ENCODE measurements at places on chromosomes 1 and 21. TPM values are rescaled to one million over a fixed set of nuclear protein-coding genes. Genes with fewer than 3 reads are reported as not detected.

GRCh38 chr1:20376880-20377494 lies 86.3 kb downstream of the VWA5B1 start:
- DNase-seq = peak; percentile 67

The PTGS2 gene
- total RNA-seq = 0.75 TPM

The GPR25 gene
- total RNA-seq = not detected

GRCh38 chr1:232548691-232549090 lies 81.2 kb downstream of the SIPA1L2 start:
- DNase-seq = no peak

DNA sequence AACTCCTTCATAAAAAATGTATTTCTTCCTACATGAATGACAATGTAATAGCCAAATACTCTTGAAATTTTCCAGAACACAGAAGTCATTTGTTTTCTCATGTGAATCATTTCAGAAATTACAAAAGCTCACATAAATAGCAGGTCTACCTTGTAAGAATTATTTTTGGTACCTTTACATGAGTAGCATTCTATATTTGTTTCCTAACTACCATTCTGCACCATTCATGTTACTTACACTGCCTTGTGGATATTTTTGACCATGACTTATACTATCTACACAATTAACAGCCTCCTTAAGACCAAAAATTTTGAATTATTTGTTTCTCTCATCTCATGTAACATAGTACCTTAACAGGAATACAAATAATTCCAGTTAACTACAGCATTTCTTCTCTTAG lies 109.6 kb downstream of the ENAH start:
- DNase-seq = no peak

DNA sequence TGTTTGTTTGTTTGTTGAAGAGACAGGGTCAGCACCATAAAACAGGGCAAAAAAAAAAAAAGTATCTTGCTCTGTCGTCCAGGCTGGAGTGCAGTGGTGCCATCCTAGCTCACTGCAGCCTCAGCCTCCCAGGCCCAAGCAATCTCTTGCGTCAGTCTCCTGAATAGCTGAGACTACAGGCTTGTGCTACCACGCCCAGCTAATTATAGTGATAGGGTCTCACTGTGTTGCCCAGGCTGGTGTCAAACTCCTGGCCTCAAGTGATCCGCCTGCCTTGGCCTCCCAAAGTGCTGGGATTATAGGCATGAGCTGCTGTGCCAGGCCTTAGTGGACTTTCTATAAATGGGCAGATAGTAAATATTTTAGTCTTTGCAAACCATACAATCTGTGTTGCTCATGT lies 19.2 kb downstream of the DDI2 start:
- no peak for DNase-seq

GRCh38 chr1:20344738-20345137 lies 54.1 kb downstream of the VWA5B1 start:
- no peak for DNase-seq

GRCh38 chr1:161070761-161071160 lies 1.1 kb upstream of the ARHGAP30 start:
- DNase-seq = no peak

- no peak for DNase-seq
Measured at GRCh38 chr1:226609836-226610455, 61.4 kb downstream of the STUM start.

DNA sequence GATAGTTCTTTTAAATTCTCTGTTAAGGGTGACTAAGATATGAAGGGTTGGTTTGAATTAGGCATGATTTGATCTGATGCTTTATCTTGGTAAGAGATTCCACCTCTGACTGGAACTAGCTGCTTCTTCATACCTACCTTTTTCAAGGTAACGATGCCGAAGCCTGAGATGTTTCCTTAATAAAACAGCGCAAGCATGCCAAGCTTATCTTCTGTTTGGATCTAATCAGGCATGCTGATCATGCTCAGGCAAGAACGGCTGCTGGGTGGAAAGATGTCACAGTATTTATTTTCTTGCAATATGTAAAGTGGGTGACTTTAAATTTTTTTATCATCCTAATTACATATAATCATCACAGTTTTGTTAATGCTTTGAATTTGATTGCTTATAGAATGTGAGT lies 148.7 kb downstream of the ADGRL2 start:
- DNase-seq = no peak

- peak; percentile 42 for DNase-seq
Measured at GRCh38 chr1:6418668-6419396, 887 bp downstream of the HES2 start.

GRCh38 chr1:115052454-115053083 lies 22.9 kb downstream of the TSHB start:
- no peak for DNase-seq

GRCh38 chr1:156443286-156443685 lies 57.3 kb downstream of the MEF2D start:
- no peak for DNase-seq

GRCh38 chr1:15296585-15297321 lies 49.7 kb downstream of the FHAD1 start:
- DNase-seq = no peak

The OR2T35 gene
- total RNA-seq = not detected

- no peak for DNase-seq
Measured at GRCh38 chr1:150764617-150765101, 919 bp downstream of the CTSS start.

GRCh38 chr1:1542766-1543705 lies 2.6 kb upstream of the TMEM240 start:
- DNase-seq = no peak

GRCh38 chr1:172668097-172668496 lies 9.2 kb downstream of the FASLG start:
- no peak for DNase-seq

The ELF3 gene
- total RNA-seq = 1,105 TPM

The TMEM79 gene
- total RNA-seq = 4.1 TPM

DNA sequence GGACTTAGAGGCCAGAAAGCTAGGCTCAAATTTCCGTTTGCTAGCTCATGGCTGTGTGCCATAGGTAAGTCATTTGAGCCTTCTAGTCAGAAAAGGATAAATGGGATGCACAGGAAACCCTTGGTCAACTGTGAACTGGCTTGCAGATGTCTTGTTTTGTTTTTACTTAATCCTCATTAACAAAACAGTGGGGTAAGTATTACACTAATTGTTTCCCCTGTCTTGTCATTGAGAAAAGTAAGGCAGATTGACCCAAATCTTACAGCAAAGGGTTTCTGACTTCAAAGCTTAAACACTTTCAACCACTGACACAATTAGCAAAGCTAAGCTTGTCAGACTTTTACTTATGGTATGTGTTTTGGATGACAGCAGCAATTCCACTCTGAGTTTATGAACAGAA lies 291.3 kb downstream of the NTNG1 start:
- DNase-seq = no peak

GRCh38 chr1:77350012-77350770 lies 68.4 kb downstream of the AK5 start:
- DNase-seq = no peak

- DNase-seq = no peak
Measured at GRCh38 chr1:203227371-203228083, 1.9 kb downstream of the CHIT1 start.

GRCh38 chr1:221292652-221293051 lies 413.4 kb downstream of the HLX start:
- DNase-seq = no peak

The CYP4A11 gene
- not detected for total RNA-seq

- no peak for DNase-seq
Measured at GRCh38 chr1:2110738-2111673, 60.8 kb downstream of the PRKCZ start.

GRCh38 chr1:161241682-161242081 lies 3.7 kb upstream of the NR1I3 start:
- DNase-seq = no peak

The HSF2BP gene
- total RNA-seq = 0.47 TPM

The CACNA1S gene
- not detected for total RNA-seq

GRCh38 chr1:226002667-226003501 lies 3.7 kb upstream of the SDE2 start:
- DNase-seq = peak; percentile 59

The MPL gene
- total RNA-seq = not detected

The GPR153 gene
- 20.2 TPM for total RNA-seq

The OLIG2 gene
- not detected for total RNA-seq

The MPZ gene
- 12.2 TPM for total RNA-seq

The MAB21L3 gene
- 1.7 TPM for total RNA-seq

DNA sequence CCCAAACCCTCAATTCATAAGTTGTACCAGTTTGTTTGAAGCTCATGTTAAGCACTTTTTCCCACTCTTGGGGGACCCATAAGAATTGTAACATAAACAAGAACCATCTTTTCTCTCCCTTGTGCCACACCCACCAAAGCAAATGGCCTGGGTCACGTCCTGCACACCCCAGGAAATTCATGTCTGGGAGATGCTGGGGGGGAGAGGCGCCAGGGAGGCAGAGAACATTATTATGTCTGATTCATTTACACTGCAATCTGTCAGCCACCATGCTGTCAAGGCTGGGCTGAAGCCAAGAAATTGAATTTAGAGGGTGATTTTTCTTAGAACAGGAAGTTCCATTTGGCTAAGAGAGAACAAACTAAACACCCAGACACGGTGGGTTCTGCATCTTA lies 37.2 kb upstream of the IPO9 start:
- DNase-seq = peak; percentile 25

The NBPF12 gene
- 15.7 TPM for total RNA-seq

DNA sequence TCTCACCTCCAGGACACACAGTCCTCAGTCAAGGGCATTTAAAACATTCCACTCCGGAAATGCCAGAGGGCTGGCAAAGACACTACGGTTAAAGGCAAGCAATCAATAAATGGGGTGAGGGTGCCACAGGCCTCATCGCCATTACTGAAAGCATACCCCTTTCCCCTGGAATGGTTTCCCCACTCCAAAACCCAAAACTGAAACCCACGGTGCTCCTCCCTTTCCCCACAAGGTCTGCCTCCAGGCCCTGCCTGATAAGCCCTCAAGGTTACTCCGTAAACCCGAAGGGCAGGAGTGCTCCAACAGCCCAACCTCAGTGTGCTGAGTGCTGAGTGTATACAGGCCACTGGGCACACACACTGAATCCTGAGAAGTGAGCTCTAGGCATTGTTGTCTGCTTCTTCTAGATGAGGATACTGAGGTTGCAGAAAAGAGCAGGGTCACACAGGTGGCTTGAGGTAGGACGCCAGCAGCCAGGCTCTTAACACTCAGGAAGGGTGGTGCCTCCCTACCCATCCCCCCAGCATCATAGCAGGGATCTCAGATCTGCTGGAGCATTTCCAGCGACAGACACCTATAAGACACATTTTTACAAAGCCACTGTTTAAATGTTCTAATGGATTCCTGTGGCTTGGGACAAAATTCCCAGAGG lies 29.0 kb downstream of the SSBP3 start:
- DNase-seq = no peak

The CREG1 gene
- total RNA-seq = 47.8 TPM

The CELA2B gene
- not detected for total RNA-seq

GRCh38 chr1:67784545-67785186 lies 48.6 kb downstream of the GNG12 start:
- no peak for DNase-seq

- DNase-seq = peak; percentile 18
Measured at GRCh38 chr1:209335178-209335577, 248.3 kb upstream of the CAMK1G start.

The LRRC38 gene
- total RNA-seq = not detected

The TSTD1 gene
- total RNA-seq = 105 TPM

The ERO1B gene
- 1.6 TPM for total RNA-seq

The CCDC27 gene
- total RNA-seq = not detected

- DNase-seq = peak; percentile 69
Measured at GRCh38 chr1:201450721-201451291, 18.2 kb downstream of the PHLDA3 start.

DNA sequence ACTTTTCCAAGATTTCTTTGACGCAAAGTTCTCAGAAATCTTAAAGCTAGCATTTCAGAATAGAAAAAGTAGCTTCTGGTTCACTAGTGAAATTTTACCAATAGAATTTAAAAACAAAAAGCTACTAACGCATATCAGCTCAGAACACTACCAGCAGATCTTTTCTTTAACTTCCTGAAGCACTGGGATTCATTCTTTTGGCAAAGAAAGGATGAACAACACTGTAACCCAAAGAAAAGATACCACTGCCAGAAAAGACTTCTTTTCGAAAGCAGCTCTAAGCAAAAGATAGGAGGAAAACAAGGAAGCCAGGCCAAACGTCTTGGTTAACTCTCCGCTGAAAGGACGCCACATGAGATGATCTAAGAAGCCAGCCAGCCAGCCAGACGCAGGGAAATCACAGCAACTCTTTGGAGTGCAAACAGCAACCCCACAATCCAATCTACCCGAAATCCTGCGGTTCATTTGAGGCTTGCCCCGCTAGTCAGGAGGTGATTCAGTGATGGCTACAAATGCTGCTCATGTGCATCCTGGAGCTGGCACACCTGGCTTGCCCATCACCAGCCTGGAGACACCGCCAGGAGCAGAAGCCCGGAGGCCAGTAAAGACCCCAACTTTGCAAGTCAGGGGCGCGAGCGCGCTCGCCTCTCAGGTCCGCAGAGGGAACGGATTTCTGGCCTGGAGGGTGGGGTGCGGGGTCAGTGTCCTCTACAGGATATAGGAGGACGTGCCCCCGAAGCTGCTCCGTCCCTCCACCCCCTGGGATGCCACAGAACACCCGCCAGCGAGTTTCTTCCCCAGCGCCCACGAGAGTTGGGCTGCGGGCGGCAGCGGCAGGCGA lies 812 bp downstream of the NBPF1 start:
- DNase-seq = peak; percentile 80

GRCh38 chr1:32619701-32620485 lies 30.5 kb downstream of the ZBTB8OS start:
- DNase-seq = no peak

GRCh38 chr21:36825658-36826057 lies 126.7 kb downstream of the SIM2 start:
- no peak for DNase-seq

- DNase-seq = no peak
Measured at GRCh38 chr1:100354971-100355394, 2.7 kb downstream of the CDC14A start.

The TSNAX gene
- total RNA-seq = 33.2 TPM

DNA sequence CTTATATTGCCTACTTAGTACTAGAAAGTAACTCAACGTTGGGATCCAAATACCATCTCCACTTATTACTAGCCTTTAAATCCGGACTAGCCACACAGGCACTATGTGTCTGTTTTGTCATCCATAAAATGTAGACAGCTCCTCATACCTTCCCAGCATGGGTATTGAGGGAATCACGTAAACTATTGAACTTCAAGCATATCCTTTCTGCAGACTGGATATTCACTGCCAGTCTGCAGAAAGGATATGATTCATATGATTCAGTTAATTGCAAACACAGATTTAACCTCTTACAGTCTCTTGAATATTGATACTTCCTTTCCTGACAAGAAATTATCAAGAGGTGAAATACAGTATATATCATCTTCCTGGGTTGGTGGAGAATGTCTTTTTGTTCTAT lies 186.0 kb downstream of the LEPR start:
- DNase-seq = no peak

- no peak for DNase-seq
Measured at GRCh38 chr1:228360533-228361313, 45.9 kb downstream of the TRIM11 start.

GRCh38 chr21:20311234-20311787 lies 686.9 kb upstream of the NCAM2 start:
- no peak for DNase-seq

The NAXE gene
- total RNA-seq = 86.5 TPM

- no peak for DNase-seq
Measured at GRCh38 chr1:197909384-197909783, 7.0 kb downstream of the C1orf53 start.

The KRTAP10-6 gene
- total RNA-seq = not detected
